ENCODE measurements at places on chromosomes 3 and 15. TPM values are rescaled to one million over a fixed set of nuclear protein-coding genes. Genes with fewer than 3 reads are reported as not detected.
A peak's percentile ranks its signal among the peaks of the same experiment; 100 is the strongest.

DNA sequence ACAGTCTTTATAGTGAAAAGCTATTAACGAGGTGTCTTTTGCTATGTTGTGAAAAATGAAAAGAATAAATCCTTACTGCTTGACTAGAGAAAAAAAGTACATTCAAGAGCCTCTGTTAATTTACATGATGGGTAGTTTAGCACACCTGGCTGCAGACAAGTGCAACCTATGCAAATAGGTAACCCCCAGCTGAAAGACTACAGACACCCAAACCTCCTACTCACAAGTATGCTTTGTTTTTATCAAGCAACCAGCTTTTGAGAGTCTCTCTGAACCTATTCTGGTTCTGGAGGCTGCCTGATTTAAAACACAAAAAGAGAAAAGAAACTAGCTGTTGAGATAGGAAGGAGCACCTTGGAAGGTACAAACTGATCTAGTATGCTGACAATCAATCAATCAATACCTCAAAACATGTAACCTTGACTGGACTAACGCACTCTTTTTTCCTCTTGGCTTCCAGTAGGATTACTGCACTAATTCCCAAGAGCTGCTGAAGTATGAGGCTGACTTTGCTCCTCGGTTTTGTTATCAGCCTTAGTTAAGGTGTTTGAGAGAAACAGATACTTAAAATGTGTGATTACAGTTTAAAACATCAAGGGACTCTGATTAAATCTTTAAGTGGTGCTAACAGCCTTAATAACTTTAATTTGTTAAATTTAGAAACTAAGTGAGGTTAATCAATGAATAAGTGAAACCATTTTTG lies 63.6 kb downstream of the OSBPL10 start:
- H3K36me3 ChIP-seq, result peaks cover 3% of the 10 kb centered on the region
- no peak overlapping the region for H3K4me3 ChIP-seq
- H3K27ac ChIP-seq, result peak overlapping the region; percentile 65
- H3K27me3 ChIP-seq, result peaks cover 2% of the 10 kb centered on the region
- no peak for DNase-seq

- H3K27me3 ChIP-seq, result peaks cover 5% of the 10 kb centered on the region
- H3K4me1 ChIP-seq, result peaks cover 6% of the 10 kb centered on the region
- H3K36me3 ChIP-seq, result no peaks in the 10 kb centered on the region
- no peak for DNase-seq
- no peak overlapping the region for H3K4me3 ChIP-seq
Observed at GRCh38 chr15:57649138-57649537, 57.4 kb upstream of the POLR2M start.

GRCh38 chr3:49265661-49266386 lies 11.2 kb downstream of the C3orf62 start:
- DNase-seq, result no peak
- H3K4me3 ChIP-seq, result no peak overlapping the region
- H3K36me3 ChIP-seq, result peaks cover 6% of the 10 kb centered on the region
- H3K27ac ChIP-seq, result no peak overlapping the region
- peaks cover 2% of the 10 kb centered on the region for H3K4me1 ChIP-seq

Gene CGNL1
- not detected for total RNA-seq

DNA sequence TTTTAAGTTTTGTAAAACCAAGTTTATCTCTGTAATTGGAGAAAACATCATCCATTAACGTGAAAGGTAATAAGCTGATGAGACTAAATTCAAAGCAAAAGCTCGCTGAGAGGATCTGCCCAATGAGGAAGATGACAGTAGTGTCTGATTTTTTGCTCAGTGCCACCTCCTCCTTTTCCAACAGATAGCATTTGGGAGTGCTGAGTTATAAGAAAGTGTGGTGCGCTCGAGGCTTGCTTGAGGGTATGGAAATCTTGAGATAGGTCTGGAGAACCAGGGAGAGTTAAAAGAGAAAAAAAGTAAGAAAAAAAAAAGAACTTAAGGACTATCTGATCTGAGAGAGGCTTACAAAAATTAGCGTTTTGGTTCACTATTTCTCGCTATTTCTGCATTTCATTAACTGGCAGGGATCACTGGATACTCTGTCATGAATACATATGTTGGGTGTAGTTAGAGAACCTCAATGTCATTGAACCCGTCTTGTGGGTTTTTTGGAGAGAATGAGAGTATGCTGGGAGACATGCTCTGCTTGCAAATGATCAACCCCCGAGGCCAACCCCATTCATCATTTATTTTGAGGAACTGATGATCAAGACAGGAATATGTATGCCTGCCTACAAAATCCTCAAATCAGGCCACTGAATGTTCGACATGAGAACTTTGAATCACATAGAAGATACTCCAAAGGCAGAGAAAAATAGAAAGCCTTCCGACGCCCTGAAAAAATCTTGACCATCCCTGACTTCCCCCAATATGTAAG lies 973 bp upstream of the USP13 start:
- H3K4me3 ChIP-seq, result peak overlapping the region; percentile 95
- H3K36me3 ChIP-seq, result peaks cover 6% of the 10 kb centered on the region
- H3K27ac ChIP-seq, result peak overlapping the region; percentile 69
- peaks cover 20% of the 10 kb centered on the region for H3K4me1 ChIP-seq

Gene CRABP1
- total RNA-seq, result 0.36 TPM
